Activated naive CD4-positive, alpha-beta T cell treated with anti-CD3 and anti-CD28 coated beads, Interleukin-2, amount 50 U/mL, for 72 hours (primary cell): ENCODE measurements at places on chromosomes 2 and 18. TPM values are rescaled to one million over a fixed set of nuclear protein-coding genes. Genes with fewer than 3 reads are reported as not detected.

- no peak for DNase-seq
Measured at GRCh38 chr2:122244598-122245229, 489.3 kb downstream of the TSN start.

- no peak for DNase-seq
Measured at GRCh38 chr18:63000839-63001238, 285.5 kb downstream of the PHLPP1 start.

- peak; percentile 85 for DNase-seq
Measured at GRCh38 chr2:240434728-240435456, 571 bp upstream of the GPC1 start.

GRCh38 chr2:3959372-3959771 is 256.0 kb downstream of the DCDC2C start:
- DNase-seq = no peak

DNA sequence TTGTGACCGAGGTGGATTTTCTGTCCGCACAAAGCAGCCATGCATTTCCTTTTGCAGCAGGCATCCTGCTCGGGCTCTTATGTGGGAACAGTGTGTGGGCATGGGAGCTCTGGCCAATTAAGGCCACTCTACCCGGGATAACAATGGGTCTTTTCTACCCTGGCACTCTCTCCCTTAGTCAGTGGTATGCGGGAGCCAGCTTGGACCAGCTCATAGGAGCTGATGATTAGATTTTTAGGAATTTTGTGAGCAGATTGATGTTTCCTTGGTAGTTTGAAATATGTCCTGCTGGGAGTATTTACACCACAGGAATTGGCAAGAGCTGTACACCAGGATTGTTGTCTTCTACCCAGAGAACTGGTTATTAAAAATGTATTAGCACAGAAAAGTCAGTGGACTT is 89.3 kb downstream of the SPP2 start:
- no peak for DNase-seq

- no peak for DNase-seq
Measured at GRCh38 chr18:2656981-2657512, 1.5 kb downstream of the SMCHD1 start.

DNA sequence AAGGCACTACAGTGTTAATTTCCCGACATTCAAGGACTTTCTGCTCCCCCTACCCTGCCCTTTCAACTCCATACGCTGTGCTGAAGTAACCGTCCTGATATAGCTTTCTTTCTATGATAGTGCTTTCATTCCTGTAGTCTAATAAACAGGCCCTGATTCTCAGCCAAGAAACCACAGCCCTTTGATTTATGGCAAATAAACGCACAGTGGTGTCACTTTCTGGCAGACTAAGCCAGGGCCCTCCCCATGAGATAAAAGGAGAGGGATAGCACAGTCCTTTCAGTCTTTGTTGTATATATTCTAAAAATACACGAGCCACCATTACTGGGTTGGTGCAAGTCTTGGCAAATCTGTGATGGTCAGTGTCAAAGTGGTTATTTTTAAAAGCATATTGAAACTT is 291.2 kb downstream of the ALPK2 start:
- no peak for DNase-seq

DNA sequence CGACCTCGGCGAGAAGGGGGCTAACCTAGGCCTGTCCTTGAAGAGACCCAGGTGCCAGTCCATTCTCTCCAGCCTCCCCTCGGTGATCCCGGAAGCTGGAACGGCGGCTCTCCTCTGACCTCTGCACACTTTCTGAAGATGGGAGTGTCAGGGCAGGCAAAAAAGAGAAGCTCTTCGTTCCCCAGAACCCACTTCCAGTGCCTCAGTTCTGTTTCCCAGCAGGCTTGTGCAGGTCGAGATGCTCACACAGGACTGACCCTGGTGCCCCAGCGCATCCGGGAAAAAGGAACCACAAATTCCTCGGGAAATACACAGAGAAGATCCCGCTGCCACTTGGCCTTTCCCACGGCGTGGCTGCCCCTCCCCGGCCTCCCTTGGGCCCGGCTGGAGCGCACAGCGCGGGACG is 681 bp upstream of the PTPN18 start:
- no peak for DNase-seq

GRCh38 chr2:52895726-52896340 is 871.8 kb upstream of the CHAC2 start:
- no peak for DNase-seq

Gene GREB1
- 1.2 TPM for total RNA-seq

Gene SRD5A2
- not detected for total RNA-seq
